ENCODE measurements at places on chromosomes 2 and 18.

DNA sequence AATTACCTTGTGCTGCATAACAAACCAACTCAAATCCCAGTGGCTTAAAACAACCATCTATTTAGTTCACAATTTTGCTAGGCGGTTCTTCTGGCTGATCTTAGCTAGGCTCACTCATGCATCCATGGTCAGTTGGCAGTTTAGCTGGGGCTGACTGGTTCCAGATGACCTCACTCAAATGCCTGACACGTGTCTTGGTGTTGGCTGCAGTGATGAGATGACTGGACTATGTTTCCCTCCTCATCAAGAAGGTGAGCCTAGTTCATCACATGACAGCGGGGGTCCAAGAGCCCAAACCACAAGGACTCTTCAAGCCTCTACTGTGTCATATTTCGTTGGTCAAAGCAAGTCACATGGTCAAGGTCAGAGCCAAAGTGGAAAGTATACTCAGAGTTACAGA, 42.7 kb upstream of the ACTR3 start:
- DNase-seq = no peak

DNA sequence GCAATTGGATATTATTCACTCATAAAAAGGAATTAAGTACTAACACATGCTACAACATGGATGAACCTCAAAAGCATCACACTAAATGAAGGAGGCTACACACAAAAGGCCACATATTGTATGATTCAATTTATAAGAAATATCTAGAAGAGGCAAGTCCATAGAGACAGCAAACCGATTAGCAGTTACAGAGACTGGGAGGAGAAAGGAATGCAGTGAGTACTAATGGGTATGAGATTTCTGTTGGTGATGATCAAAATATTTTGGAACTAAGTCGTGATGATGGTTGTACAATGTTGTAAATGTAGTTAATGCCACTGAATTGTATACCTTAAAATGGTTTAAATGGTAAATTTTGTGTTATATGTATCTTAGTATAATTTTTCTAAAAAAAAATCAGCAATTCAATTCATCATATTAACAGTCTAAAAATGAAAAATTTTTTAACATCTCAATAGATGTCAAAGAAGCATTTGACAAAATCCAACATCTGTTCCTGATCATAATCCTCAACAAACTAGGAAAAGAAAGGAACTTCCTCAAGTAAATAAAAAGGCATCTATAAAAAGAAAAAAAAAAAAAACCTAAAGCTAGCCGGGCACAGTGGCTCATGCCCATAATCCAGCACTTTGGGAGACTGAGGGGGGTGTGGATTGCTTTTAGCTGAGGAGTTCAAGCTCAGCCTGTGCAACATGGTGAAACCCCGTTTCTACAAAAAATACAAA, 98.1 kb downstream of the TGIF1 start:
- no peak for DNase-seq

DNA sequence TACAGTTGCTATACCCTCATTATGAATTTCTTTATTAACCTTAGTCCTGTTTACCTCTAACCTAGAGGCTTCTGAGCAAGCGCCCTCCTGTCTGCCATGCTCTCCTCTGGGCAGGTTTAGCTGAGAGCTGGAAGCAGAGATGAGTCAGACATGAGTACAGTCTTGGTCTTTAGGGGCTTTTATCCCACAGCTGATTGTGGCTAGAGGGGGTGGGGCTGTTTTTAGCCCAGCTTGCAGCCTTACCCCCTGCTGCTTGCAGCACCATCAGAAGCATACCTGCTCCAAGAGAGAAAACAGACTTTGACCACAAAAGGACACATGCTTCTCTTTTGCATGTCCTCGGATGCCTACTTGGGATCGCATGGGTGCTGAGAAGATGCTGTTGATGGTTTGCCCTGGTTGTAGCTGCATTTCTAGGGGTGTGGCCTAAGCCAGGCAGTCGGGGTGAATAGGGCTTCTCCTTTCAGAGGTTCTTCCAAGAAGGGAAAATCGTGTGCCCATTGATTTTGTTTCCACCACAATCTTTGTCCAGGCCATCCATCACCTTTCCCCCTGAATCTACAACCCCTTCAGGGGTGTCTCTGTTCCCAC, 115.0 kb upstream of the LGALSL start:
- no peak for DNase-seq

DNA sequence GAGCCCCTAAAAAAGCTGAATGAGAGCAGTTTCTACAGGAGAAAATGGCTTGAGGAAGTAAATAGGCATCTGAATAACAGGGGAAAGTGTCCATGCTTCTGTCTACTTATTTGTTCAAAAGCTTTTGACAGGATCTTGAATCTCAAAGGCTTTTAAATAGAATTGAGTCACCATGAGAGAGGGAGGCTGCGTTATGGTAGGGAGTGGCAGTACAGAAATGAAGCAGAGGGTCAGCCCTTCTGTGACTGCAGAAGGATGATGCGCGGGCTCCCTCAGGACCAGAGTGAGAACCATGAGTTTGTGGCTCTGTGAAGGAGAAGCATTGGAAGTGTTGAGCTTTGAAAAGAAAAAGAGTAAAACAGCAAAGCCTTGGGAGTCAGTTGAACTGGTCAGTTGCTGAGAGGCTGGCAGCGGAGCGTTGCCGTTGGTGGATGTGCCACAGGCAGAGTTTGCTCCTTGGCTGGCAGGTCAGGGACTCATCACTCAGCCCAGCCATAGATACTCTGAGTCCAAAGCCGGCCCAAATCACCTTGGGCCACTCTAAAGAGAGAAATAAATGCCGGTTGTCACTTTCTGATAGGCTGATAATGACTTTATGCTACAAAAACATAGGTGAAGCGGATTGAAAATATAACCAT, 17.4 kb downstream of the COPS7B start:
- no peak for DNase-seq

DNA sequence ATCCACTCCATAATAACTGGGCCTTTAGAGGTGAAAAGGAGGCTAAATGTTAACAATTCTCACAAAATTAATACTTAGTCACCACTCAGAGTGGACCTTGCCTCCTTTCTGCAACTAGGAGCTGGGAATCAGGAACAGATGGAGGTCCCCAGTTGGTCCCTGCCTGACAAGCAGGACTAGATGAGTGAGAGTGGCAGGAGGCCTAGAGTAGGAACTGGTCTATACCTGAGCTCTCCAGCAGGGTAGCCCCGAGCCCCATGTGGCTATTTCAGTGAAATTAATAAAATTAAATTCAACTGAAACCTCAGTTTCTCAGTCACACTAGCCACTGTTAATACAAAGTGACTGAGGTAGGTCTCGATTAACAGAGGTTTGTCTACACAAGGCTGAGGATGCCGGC, 150.5 kb downstream of the MYO5B start:
- DNase-seq = no peak

GRCh38 chr18:61448316-61448715, 115.1 kb downstream of the CDH20 start:
- DNase-seq = no peak

GRCh38 chr18:6396276-6396675, 18.4 kb downstream of the L3MBTL4 start:
- DNase-seq = no peak

- DNase-seq = no peak
Observed at GRCh38 chr2:85803704-85804425, 50.1 kb downstream of the ATOH8 start.

DNA sequence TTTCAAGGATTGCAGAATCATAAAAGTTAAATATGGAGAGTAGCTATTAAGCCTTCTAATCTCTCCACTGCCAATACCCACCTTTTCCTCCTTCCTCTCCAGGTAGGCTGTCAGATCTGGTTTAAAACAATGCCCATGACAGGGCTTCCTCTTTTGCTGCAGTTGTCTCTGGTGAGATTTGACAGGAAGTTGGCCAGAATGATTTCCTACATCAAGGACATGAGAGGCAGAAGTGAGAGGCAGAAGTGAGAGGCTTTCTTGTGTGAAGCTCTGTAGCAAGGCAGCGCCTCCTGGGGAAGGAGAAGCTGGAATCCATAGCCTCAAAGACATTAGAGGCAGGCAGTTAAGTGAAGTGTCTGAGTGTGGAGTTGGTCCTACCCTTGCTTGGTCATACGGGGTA, 385.7 kb downstream of the HRH4 start:
- DNase-seq = no peak

DNA sequence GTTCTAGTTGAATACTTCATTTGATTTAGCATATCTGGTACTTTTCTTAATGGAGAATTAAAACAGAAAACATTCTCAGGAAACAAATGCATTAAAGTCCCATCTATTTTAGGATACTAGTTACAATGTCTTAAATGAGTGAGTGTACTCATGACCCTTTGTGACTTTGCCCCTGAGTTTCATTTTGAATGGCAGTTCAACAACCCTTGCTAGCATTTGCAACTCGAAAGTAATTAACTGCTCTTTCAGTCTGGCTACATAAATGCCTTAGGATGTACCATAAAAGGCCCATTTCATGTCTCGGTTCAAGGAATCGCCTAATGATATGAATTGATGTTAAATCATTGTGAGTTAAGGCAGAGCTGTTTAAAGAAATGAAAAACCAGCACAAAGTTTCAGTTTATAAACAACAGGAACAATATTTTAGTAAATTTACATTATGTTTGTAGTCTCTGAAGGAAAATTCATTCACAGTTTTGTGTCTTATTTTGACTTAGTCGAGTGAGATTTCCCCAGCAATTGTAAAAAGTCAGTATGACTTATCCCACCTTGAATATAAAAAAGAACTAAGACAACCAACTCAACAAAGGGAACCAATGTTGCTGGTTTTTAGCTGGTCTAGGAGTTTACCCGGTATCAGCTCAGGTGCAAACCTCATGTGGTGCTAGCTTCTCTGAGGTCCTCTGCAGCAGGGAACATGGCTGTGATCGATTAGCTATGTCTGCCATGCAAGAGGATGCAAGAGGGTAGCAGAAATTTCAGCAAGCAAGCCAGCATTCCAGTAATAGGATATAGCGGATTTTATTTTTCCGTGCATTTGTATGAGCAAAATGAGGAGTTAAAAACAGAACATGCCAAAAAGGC, 386.2 kb downstream of the PTPRM start:
- no peak for DNase-seq

GRCh38 chr2:10556271-10557140, 108.4 kb upstream of the ODC1 start:
- DNase-seq = no peak

DNA sequence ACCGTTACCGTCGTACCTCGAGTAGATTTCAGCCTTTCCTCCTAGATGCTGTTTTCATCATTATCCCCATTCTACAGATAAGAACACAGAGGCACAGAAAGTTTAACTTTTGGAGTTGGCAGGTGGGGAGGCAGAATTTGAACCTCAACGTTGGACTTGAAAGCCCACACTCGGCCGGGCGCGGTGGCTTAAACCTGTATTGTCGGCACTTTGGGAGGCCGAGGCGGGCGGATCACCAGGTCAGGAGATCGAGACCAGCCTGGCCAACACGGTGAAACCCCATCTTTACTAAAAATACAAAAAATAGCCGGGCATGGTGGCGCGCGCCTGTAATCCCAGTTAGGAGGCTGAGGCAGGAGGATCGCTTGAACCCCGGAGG, 11.5 kb downstream of the CATIP start:
- DNase-seq = no peak

- DNase-seq = no peak
Observed at GRCh38 chr2:236857781-236858180, 227.9 kb upstream of the COPS8 start.

DNA sequence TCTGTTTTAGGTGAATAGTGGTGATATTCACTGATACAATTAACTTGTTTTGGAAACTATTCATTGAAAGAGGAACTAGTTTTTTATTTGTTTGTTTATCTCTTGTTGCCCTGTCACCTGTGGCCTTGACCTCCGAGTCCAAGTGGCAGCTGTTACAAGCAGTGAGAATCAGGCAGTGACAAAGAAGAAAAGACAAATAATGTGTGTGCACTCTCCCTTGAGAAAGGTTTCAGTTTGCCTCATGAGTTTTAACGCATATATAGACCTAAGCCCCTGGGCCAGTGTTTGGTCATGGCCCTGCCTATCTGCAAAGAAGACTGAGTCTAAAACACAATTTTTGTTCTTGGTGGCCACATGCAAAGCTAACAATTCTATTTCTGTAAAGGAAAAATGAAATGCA, 15.3 kb downstream of the KYNU start:
- DNase-seq = no peak

DNA sequence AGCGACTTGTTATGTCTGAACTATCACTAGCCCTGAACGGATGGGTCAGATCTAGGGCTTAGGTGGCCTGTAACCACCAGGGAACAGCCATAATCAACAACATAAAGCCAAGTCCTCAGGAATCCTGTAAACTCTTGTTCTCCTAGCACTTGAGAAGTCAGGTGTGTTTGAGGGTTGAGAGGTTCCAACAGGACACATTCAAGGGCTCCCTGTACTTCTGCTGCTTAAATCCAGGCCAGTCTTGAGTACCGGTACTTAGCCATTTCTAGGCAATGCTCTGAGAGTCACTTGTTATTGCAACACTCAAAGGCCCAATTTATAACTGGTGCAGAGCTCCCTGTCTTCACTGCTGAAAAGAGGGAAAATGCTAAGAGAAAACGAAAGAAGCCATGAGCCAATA, 21.6 kb upstream of the SLC40A1 start:
- DNase-seq = no peak

DNA sequence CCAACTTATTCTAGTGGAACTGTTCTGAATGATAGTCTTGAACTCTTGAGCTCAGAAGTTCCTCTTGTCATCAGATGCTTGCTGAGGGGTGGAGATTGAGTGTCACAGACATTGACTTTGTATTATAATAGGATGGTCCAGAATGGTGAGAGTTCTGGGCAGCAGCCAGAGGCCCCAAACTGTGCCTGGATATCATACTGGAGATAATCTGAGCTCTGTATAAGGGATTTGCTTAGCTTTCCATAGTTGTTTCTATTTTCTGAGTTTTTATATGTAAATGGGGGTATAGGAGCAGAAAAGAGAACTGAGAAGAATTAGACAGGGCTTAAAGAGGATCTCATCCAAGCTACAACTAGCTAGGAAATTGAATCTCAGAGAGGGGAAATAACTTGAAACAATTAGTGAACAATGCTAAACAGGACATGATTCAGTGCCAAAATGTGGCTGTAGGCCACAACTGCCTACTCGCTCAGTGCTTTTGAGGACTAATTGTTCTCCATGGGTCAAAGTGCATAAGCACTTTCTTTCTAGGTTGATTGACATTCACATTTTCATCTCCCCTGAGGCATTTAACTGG, 10.1 kb upstream of the LCLAT1 start:
- DNase-seq = peak; percentile 19

GRCh38 chr2:176804392-176804791, 408.2 kb upstream of the HNRNPA3 start:
- no peak for DNase-seq

DNA sequence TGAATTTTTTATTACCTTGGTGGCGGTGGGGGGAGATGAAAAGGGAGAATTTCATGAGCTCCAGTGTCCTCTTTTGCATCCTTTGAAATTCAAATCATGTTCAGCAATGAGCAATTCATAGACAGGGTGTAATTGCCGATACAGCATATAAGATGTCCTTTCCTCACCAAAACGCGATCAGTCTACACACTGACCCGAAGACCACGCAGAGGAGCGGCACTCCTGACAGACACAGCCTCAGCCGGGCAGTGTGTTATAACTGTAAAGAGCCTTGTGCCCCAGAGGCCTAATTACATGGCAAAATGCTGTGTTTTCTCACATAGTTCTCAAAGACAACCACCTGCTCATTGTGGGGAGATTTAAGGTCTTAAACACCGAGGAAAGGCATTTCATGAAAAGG, 38.4 kb upstream of the APCDD1 start:
- no peak for DNase-seq
